ENCODE measurements at places on chromosomes 12 and 14. TPM values are rescaled to one million over a fixed set of nuclear protein-coding genes. Genes with fewer than 3 reads are reported as not detected.
A peak's percentile ranks its signal among the peaks of the same experiment; 100 is the strongest.

GRCh38 chr12:70244409-70244808 is 1.2 kb downstream of the CNOT2 start:
- peaks cover 13% of the 10 kb centered on the region for H3K36me3 ChIP-seq
- no peak for DNase-seq
- peaks cover 10% of the 10 kb centered on the region for H3K4me1 ChIP-seq
- H3K27ac ChIP-seq, result peak overlapping the region; percentile 96

Gene TULP3
- total RNA-seq, result 5.1 TPM

DNA sequence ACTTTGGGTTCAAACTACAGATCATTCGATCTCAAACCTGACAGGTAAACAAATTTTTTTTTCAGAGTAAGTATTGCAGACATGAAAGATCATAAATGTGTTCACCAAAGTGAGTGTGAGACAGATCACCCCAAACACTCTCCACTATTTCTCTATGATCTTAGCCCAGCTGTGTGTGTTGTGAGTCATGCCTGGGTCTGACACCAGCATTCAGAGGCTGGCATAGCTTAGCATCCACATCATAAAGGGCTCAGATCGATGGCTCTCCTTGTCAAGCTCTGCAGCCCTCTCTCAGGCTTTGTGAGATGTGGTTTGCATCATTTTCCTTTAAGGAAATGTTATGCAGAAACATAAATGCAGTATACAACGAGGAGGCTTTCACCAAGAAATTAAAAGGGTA is 164.9 kb downstream of the ETV6 start:
- H3K27ac ChIP-seq, result no peak overlapping the region
- no peaks in the 10 kb centered on the region for H3K36me3 ChIP-seq
- H3K4me1 ChIP-seq, result peaks cover 14% of the 10 kb centered on the region
- H3K27me3 ChIP-seq, result no peaks in the 10 kb centered on the region
- H3K4me3 ChIP-seq, result no peak overlapping the region

GRCh38 chr14:40164083-40164482 is 731.9 kb upstream of the FBXO33 start:
- no peak overlapping the region for H3K27ac ChIP-seq
- no peaks in the 10 kb centered on the region for H3K36me3 ChIP-seq
- H3K27me3 ChIP-seq, result no peaks in the 10 kb centered on the region

GRCh38 chr12:12216349-12217017 is 50.4 kb downstream of the LRP6 start:
- peaks cover 36% of the 10 kb centered on the region for H3K27me3 ChIP-seq
- H3K4me3 ChIP-seq, result no peak overlapping the region
- no peaks in the 10 kb centered on the region for H3K36me3 ChIP-seq
- H3K4me1 ChIP-seq, result no peaks in the 10 kb centered on the region
- H3K27ac ChIP-seq, result no peak overlapping the region

Gene ERC1
- 43.5 TPM for total RNA-seq

- peaks cover 2% of the 10 kb centered on the region for H3K36me3 ChIP-seq
- no peak overlapping the region for H3K4me3 ChIP-seq
- no peaks in the 10 kb centered on the region for H3K27me3 ChIP-seq
- no peak overlapping the region for H3K27ac ChIP-seq
These were observed 65.8 kb downstream of the ITPK1 start for GRCh38 chr14:93049867-93050331.

DNA sequence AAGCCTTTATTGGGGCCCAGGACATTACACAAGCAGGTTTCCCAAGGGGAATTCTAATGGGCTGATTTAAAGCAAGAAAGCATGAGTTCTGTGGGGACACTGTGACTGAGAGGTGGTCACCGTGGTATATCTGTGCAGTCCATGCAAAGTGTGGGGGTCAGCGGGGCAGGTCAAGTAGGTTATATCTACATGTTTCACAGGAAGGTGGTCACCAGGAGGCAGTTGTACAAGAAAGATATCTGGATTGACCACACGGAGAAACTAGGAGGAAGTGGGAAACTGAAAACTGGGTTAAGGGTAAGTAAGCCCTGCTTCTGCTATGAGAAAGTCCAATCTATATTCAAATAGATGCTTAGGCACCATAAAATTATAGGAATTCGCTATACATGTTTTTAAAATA is 77.8 kb upstream of the CNOT2 start:
- no peak overlapping the region for H3K27ac ChIP-seq
- DNase-seq, result no peak
- no peak overlapping the region for H3K4me3 ChIP-seq
- H3K36me3 ChIP-seq, result no peaks in the 10 kb centered on the region
- no peaks in the 10 kb centered on the region for H3K27me3 ChIP-seq

Gene TPH2
- total RNA-seq, result not detected

- H3K36me3 ChIP-seq, result peaks cover 2% of the 10 kb centered on the region
- no peak overlapping the region for H3K4me3 ChIP-seq
- H3K4me1 ChIP-seq, result peaks cover 20% of the 10 kb centered on the region
- no peaks in the 10 kb centered on the region for H3K27me3 ChIP-seq
- no peak for DNase-seq
These were observed 93.8 kb upstream of the MDM1 start for GRCh38 chr12:68425998-68426397.

Gene TSPAN8
- not detected for total RNA-seq

- H3K27me3 ChIP-seq, result no peaks in the 10 kb centered on the region
- H3K4me1 ChIP-seq, result no peaks in the 10 kb centered on the region
- H3K4me3 ChIP-seq, result no peak overlapping the region
- no peak for DNase-seq
These were observed 1044.3 kb downstream of the FLRT2 start for GRCh38 chr14:86574051-86574777.

Gene MYRFL
- not detected for total RNA-seq

GRCh38 chr12:107355004-107355565 is 261.7 kb upstream of the CRY1 start:
- no peak overlapping the region for H3K27ac ChIP-seq
- H3K36me3 ChIP-seq, result no peaks in the 10 kb centered on the region
- H3K27me3 ChIP-seq, result no peaks in the 10 kb centered on the region
- DNase-seq, result no peak
- no peak overlapping the region for H3K4me3 ChIP-seq

GRCh38 chr14:61326146-61326545 is 4.8 kb downstream of the PRKCH start:
- H3K27ac ChIP-seq, result peak overlapping the region; percentile 83
- DNase-seq, result peak; percentile 46
- no peaks in the 10 kb centered on the region for H3K27me3 ChIP-seq
- H3K36me3 ChIP-seq, result peaks cover 3% of the 10 kb centered on the region
- no peak overlapping the region for H3K4me3 ChIP-seq

- no peak for DNase-seq
- peaks cover 28% of the 10 kb centered on the region for H3K36me3 ChIP-seq
- no peaks in the 10 kb centered on the region for H3K4me1 ChIP-seq
These were observed 49.0 kb downstream of the TBC1D15 start for GRCh38 chr12:71888521-71888920.
